ENCODE measurements at places on chromosomes 7 and 10.

GRCh38 chr10:71496927-71497762 lies 100.4 kb downstream of the CDH23 start:
- no peaks in the 10 kb centered on the region for H3K27me3 ChIP-seq
- peaks cover 5% of the 10 kb centered on the region for H3K4me1 ChIP-seq
- DNase-seq, result no peak
- no peak overlapping the region for H3K27ac ChIP-seq

DNA sequence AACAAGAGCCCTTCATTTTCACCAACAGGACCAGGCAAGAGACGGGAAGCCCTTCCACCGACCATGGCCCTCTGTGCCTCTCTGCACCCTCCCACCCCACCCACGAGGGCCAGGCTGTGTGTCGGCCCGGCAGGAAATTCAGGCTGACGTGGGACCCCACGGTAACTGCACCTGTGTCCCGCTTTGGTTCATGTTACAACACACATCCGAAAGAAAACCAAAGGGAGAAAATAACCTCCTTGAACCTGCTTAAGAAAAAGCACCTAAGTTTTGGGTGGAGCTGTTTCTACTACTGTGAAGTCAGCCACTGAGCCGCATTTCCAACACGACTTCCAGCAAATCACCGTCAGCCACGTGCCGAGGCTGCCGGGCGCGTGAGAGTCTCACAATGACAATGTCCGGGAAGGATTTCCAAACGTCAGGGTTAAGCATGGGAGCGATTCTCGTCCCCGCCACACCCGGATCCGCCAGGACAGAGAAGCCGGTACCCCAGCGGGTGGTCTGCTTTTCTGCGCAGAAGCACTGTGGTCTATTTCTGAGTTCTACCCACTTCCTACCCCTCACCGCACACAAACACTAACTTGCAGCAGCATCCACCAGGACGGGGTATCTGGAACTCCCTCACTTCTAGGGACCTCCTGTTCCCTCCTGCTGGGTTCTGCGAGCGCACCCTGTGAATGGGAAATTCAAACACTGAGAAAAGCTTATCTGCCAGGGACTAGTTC lies 36.6 kb downstream of the AMZ1 start:
- peaks cover 4% of the 10 kb centered on the region for H3K4me1 ChIP-seq
- H3K36me3 ChIP-seq, result no peaks in the 10 kb centered on the region
- H3K4me3 ChIP-seq, result no peak overlapping the region
- H3K27me3 ChIP-seq, result no peaks in the 10 kb centered on the region

- no peak for DNase-seq
- no peak overlapping the region for H3K27ac ChIP-seq
- H3K4me3 ChIP-seq, result no peak overlapping the region
- no peaks in the 10 kb centered on the region for H3K27me3 ChIP-seq
These were observed 140.2 kb upstream of the PRPS1L1 start for GRCh38 chr7:18167815-18168214.

DNA sequence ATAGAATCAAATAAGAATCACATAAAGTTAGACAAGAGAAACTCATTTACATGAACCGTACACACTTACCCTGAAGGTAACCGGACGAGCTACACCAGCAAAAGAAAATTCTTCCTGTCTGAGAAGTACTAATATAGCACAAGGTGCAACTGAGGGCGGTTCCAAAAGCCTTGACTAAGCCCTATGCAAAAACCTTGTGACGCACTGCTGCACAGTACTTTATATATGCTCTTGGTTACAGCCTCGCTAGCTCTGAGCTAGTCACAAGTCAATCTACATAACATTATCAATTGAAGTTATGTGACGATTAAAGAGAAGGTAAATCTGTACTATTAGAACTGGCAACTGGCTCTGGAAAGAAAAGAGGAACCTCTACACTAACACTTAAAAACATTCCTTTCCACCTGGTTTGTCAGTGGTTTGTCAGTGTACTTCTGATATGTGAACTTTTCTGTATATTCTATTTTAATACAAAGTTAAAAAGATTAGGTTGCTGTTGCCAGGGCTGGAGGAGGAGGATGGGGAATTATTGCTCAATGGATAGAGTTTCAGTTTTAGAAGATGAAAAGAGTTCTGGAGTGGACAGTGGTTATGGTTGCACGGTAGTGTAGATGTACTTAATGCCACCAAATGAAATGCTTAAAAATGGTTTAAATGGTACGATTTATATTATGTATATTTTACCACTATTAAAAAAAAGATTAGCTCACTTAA lies 21.6 kb downstream of the NT5C3A start:
- H3K27me3 ChIP-seq, result no peaks in the 10 kb centered on the region
- H3K27ac ChIP-seq, result no peak overlapping the region
- no peak overlapping the region for H3K4me3 ChIP-seq
- no peak for DNase-seq
- H3K36me3 ChIP-seq, result no peaks in the 10 kb centered on the region

DNA sequence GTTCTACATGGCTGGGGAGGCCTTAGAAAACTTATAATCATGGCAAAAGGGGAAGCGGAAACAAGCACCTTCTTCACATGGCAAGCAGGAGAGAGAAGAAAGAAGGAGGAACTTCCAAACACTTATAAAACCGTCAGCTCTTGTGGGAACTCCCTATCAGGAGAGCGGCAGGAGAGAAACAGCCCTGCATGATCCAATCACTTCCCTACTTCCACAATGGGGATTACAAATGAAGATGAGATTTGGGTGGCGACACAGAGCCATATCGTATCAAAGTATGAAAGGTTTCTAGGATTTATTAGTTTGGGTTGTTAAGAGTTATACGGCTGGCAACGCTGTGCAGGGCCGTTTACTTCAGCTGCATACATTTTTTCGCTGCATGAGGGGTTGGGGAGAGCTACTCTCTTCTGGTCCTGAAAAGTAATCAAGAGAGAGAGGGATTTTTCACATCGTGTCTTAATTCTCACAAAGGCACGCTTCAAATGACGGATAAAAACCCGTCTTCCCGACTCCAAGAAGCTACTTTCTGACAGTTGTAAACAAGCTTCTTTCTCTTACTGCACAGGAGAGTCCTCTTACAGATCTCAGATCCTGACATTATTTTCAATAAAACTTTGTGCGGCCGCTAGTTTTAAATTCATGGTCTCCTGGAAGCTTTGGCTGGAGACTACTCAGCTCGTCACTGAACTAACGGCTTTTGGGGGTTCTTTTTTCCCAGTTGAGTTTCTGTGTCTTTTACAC lies 751 bp upstream of the GTPBP10 start:
- no peak for DNase-seq
- peaks cover 4% of the 10 kb centered on the region for H3K4me1 ChIP-seq
- no peak overlapping the region for H3K27ac ChIP-seq
- H3K27me3 ChIP-seq, result no peaks in the 10 kb centered on the region

DNA sequence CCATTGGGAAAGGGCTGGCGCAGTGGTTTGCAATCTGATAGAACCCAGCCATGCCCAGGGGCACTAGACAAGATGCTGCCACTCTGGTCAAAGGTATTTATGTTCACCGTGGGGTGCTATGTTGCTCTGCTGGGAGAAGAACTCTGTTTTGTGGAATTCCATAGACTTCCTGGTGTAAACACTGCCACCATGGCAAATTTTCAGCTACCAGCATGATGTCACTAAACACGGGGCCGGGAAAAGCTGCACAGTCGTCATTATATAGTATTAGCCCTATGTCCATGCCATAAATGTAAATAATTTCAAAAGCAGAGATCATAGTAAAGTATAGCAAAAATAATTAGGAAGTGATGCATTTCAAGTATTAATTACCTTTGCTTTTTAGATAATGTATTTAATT lies 500.6 kb downstream of the PARD3 start:
- no peak for DNase-seq
- peaks cover under 1% of the 10 kb centered on the region for H3K4me1 ChIP-seq
- no peak overlapping the region for H3K4me3 ChIP-seq
- H3K27ac ChIP-seq, result no peak overlapping the region

GRCh38 chr7:121286742-121287734 lies 41.8 kb upstream of the WNT16 start:
- DNase-seq, result no peak
- no peaks in the 10 kb centered on the region for H3K4me1 ChIP-seq
- no peak overlapping the region for H3K27ac ChIP-seq

- DNase-seq, result no peak
- no peaks in the 10 kb centered on the region for H3K36me3 ChIP-seq
- no peaks in the 10 kb centered on the region for H3K27me3 ChIP-seq
- no peak overlapping the region for H3K4me3 ChIP-seq
- H3K27ac ChIP-seq, result no peak overlapping the region
- no peaks in the 10 kb centered on the region for H3K4me1 ChIP-seq
These were observed 45.7 kb upstream of the IL6 start for GRCh38 chr7:22681312-22681711.

DNA sequence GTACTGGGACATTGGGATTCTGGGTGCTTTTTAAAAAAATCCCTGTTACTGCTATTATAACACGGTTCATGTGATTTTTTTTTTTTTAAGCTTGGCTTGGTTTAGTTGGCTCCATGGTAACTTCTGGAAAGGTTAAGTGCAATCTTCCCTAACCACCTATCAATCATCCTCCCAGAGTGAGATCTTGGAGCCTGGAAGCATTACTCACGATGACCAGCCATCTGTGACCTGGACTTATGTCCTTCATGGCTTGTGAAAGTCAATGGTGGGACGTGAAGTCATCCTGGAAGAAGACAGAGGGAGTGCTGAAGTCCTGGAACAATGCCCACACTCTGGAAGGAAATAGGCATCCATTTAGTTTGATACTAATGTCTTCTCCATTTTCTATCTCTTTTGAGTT lies 135.5 kb upstream of the FRMD4A start:
- H3K27me3 ChIP-seq, result no peaks in the 10 kb centered on the region
- H3K4me1 ChIP-seq, result no peaks in the 10 kb centered on the region
- no peak overlapping the region for H3K4me3 ChIP-seq
- no peak for DNase-seq

DNA sequence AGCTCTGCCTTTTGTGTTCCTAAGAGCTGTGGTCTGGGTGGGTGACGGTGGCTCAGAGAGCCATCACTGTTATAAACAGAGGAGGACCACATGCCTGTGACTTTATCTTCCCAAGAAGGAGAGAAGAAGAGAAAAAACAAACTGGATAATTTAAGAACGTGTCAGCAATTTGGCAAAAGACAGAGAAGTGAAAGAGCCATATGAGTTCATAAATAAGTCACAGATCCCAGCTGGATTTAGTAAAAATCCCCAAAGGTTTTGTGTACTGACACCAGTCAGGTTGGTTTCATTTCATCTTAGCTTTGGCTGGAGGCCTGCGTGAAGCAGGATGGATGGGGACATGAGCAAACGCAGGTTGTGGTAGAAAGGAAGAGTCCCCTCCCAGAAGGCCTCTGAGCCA lies 120.7 kb downstream of the CXCL12 start:
- H3K4me1 ChIP-seq, result peaks cover 8% of the 10 kb centered on the region
- H3K4me3 ChIP-seq, result no peak overlapping the region
- H3K36me3 ChIP-seq, result no peaks in the 10 kb centered on the region
- no peak overlapping the region for H3K27ac ChIP-seq
- no peaks in the 10 kb centered on the region for H3K27me3 ChIP-seq

DNA sequence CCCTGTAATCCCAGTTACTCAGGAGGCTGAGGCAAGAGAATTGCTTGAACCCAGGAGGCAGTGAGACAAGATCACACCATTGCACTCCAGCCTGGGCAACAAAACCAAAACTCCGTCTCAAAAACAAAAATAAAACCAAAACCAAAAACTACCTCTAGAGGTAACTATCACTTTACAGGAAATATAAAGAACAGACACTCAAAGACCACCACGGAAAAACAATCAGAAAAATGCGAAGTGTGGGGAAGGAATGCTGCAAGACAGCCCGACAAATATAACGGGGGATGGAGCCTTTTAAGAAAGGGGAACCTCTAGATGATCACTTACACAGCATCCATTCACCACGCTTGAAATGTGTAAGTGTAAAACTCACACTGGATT lies 4.3 kb downstream of the HNRNPF start:
- H3K27ac ChIP-seq, result no peak overlapping the region
- H3K4me3 ChIP-seq, result no peak overlapping the region
- no peak for DNase-seq
- H3K4me1 ChIP-seq, result peaks cover 10% of the 10 kb centered on the region
- no peaks in the 10 kb centered on the region for H3K27me3 ChIP-seq

GRCh38 chr10:3460420-3461128 lies 288.0 kb upstream of the PITRM1 start:
- no peak overlapping the region for H3K27ac ChIP-seq
- peaks cover under 1% of the 10 kb centered on the region for H3K4me1 ChIP-seq
- DNase-seq, result no peak
- H3K4me3 ChIP-seq, result no peak overlapping the region

- no peaks in the 10 kb centered on the region for H3K27me3 ChIP-seq
- H3K4me3 ChIP-seq, result no peak overlapping the region
- no peak overlapping the region for H3K27ac ChIP-seq
- DNase-seq, result no peak
These were observed 325.6 kb downstream of the PLXNA4 start for GRCh38 chr7:132250480-132251326.

DNA sequence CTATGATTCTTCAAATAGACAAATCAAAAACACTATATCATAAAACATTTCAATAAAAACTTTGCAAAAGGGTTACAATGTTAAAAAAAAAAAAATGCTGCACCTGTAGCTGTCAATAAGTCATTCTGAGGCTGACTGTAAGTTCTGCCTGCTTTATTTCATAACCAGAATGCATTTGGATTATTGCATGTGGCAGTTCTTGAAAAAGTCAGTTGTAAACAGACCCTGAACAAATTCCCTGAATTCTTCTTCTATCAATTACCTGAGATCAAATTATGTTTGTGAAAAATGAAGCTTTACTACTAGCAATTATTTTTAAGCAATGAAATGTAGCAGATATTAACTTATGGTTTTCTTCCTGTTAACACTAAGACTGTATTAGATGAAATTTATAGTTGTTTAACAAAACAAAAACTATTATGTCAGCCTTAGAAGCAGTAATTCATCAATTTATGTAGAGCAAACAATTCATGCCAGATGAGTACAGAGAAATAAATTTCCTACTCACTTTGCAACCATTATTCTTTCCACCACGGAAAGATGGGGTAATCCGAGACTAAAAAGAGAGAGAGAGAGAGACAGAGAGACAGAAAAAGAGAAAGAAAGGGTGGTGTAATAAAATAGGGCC lies 107.8 kb downstream of the SFMBT2 start:
- no peak for DNase-seq
- peaks cover 7% of the 10 kb centered on the region for H3K4me1 ChIP-seq
- H3K27ac ChIP-seq, result no peak overlapping the region
- H3K4me3 ChIP-seq, result no peak overlapping the region

DNA sequence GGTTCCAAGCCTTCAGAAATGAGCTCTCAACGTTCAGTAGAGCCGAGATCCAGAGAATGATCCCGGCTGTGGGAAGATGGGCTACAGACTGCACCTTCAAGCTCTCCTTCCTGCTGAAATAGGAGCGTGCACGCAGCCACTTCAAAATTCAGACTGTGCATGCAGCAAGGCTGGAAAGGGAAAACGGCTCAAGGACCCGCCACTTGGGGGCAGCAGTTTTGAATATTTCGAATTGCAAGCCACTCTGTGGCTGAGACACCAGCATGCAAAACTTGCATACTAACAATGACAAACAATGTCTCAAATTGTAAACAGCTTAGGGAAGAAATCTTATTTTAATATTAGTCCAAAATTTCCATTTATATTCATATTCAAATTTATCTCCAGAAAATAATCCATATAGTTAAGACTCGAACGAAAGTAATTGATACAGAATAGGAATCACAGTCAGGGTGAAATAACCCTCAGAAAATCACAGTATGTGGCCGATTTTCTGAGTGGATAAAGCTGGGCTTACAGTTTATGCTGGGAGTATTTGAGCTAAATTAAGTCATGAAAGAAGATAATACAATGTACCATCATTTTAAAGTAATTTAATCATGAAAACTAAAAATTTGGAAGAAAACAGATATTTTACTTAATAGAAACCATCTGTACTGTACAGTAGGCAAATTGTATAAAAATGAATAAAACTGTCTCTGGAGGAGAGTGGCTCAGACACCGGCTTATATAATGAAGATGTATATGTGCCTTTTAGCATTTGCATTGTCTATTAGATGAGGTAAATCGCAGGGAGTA lies 137.9 kb upstream of the MKI67 start:
- H3K36me3 ChIP-seq, result no peaks in the 10 kb centered on the region
- H3K27ac ChIP-seq, result no peak overlapping the region
- no peak for DNase-seq
- H3K27me3 ChIP-seq, result no peaks in the 10 kb centered on the region

All from ovary (tissue), 10 donors.